ENCODE measurements at places on chromosomes 16 and 17. TPM values are rescaled to one million over a fixed set of nuclear protein-coding genes. Genes with fewer than 3 reads are reported as not detected.

The KRTAP4-1 gene
- total RNA-seq: not detected

The ACSM3 gene
- total RNA-seq: 1.3 TPM

The ZG16 gene
- total RNA-seq: not detected

The GPRC5C gene
- total RNA-seq: 14.6 TPM

The VPS25 gene
- total RNA-seq: 43.6 TPM

The ABCC12 gene
- total RNA-seq: not detected

The STX1B gene
- 2.1 TPM for total RNA-seq

GRCh38 chr17:64193561-64193960, 63.6 kb upstream of the ERN1 start:
- no peak overlapping the region for H3K27ac ChIP-seq
- DNase-seq: no peak
- H3K4me3 ChIP-seq: no peak overlapping the region
- H3K4me1 ChIP-seq: peaks cover 2% of the 10 kb centered on the region

GRCh38 chr16:17125671-17126070, 345.1 kb downstream of the XYLT1 start:
- no peak overlapping the region for H3K4me3 ChIP-seq
- DNase-seq: no peak
- no peak overlapping the region for H3K27ac ChIP-seq

DNA sequence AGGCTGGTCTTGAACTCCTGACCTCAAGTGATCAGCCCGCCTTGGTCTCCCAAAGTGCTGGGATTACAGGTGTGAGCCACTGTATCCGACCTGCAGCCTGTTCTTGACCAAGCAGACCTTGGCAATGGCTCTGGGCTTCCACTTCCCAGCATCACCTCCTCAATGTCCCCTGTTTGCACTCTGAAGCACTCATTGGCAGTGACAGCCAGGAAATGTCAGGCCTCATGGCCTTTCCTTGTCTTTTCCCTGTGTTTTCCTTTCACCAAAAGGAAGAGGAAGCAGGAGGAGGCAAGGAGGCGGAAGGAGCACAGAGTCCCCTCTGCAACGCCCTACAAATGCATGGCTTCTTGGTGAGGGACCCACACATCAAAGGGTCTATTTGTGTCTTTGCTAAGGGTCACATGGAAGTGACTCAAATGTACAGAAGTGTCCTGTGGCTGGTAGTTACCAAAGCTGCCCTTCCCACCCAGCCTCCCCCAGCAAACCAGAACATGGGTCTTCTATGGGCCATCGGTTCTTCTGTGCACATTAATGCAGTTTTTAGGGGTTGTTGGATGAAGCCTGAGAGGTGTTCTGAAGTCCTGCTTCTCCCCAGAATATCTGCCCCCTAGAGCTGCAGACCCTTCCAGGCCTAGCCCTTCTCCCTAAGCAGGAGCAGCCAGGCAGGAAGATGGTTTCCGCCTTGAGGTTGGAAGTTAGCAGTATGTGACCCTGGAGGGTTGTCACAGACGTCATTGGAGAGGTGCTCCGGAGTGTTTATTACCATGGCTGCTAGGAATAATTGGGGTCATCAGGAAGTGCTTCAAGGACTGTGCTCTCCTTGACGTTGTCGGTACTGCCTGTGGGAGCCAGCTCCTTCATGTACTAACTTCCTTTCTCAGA, 60.8 kb downstream of the WIPI1 start:
- no peaks in the 10 kb centered on the region for H3K27me3 ChIP-seq
- no peak overlapping the region for H3K4me3 ChIP-seq
- no peak for DNase-seq
- no peak overlapping the region for H3K27ac ChIP-seq
- peaks cover 6% of the 10 kb centered on the region for H3K4me1 ChIP-seq
- H3K36me3 ChIP-seq: no peaks in the 10 kb centered on the region

- H3K27ac ChIP-seq: peak overlapping the region; percentile 34
- H3K4me1 ChIP-seq: peaks cover 18% of the 10 kb centered on the region
- H3K4me3 ChIP-seq: no peak overlapping the region
- H3K36me3 ChIP-seq: no peaks in the 10 kb centered on the region
- DNase-seq: peak; percentile 76
These were observed 77.3 kb downstream of the MPRIP start for GRCh38 chr17:17119533-17119932.

DNA sequence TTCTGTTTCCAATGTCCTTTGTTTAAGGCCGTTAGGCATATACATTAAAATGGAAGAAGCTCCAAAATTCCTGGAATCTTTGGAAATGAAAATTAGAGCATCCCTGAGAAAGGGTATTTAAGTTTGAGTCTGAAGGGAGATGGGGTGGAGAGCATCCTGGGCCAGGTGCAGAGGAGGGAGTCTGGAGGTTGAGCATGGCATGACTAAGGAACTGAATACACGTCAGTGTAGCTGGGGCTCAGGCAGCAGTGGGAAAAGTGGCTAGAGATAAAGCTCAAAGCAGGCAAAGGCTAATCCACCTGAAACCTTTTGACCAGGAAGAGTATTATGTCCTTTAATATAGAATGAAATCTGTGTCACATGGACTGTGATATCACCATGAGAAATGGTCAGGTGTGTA, 669.0 kb upstream of the RBFOX1 start:
- no peaks in the 10 kb centered on the region for H3K27me3 ChIP-seq
- H3K4me3 ChIP-seq: no peak overlapping the region
- H3K36me3 ChIP-seq: no peaks in the 10 kb centered on the region
- no peak overlapping the region for H3K27ac ChIP-seq

- no peak overlapping the region for H3K4me3 ChIP-seq
- no peaks in the 10 kb centered on the region for H3K36me3 ChIP-seq
- DNase-seq: no peak
- no peaks in the 10 kb centered on the region for H3K4me1 ChIP-seq
- H3K27ac ChIP-seq: no peak overlapping the region
These were observed 352.1 kb upstream of the TBX2 start for GRCh38 chr17:61047515-61047914.

GRCh38 chr16:57305159-57305811, 20.8 kb upstream of the PLLP start:
- H3K36me3 ChIP-seq: no peaks in the 10 kb centered on the region
- no peak for DNase-seq
- H3K4me3 ChIP-seq: no peak overlapping the region
- H3K4me1 ChIP-seq: no peaks in the 10 kb centered on the region

DNA sequence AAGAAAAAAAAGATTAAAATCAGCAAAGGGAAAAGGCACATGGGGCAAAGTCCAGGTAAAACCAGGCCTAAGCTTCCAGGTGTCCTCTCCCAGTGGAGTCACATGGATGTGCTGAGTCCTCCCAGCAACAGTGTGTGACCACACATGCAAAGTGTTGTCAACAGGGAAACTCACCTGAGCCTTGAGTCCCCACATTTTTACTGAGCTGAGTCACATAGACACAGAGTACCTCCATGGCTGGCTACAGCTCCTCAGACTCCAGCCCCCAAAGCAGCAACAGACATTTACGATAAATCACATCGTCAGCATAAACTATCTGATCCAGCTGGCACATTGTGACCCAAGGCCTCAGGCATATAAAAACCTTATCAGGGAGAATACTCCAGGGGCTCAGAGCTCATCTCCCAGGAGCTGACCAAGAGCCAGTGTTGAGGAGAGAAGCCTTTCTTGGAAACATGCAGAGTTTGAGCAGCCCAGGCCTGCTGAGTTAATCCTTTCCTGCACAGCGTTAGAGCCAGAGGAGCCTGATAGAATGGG, 20.5 kb downstream of the ERCC4 start:
- H3K4me1 ChIP-seq: peaks cover 5% of the 10 kb centered on the region
- H3K27ac ChIP-seq: no peak overlapping the region
- no peak overlapping the region for H3K4me3 ChIP-seq
- H3K27me3 ChIP-seq: no peaks in the 10 kb centered on the region
- H3K36me3 ChIP-seq: peaks cover 2% of the 10 kb centered on the region
- DNase-seq: no peak

DNA sequence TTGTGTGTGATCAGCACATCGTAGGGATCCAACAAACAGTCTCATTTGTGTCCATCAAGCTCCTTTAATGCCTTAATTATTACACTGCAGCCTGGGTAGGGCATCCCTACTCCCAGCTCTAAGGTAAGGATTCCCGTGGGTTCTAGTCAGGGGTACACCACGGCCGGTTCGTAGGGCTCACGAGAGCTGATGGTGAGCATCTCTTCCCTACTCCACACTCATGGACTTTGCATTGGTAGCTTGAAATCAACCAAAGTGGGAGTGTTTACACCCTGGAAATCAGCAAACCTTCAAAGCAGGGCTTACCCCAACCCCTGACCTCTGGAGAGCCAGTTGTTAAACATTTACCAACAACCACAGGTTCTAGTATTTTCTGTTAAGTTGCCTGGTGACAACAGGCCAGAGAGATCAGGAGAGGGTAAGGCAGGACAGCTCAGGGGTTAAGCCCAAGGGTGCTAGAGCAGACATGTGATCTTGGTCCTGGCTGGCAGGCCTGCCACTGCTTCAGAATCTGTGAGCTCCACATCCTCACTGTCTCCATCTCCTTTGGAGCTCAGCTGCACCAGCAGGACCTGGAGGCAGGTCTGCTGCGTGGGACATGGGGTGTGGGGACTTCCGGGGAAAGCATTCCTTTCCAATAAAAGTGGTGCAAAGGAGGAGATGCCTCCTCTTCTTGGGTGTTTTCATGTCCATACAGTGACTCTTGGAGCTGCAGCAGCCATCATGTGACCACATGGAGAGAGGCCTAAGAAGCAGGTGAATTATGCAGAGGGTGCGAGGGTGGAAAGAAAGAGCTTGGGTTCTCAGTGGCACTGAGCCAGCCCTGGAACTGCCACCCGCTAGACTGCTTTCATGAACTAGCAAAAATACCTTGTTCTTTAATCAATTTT, 36.1 kb upstream of the ZCCHC14 start:
- H3K4me3 ChIP-seq: no peak overlapping the region
- no peak for DNase-seq
- H3K4me1 ChIP-seq: no peaks in the 10 kb centered on the region
- H3K36me3 ChIP-seq: no peaks in the 10 kb centered on the region
- peaks cover 7% of the 10 kb centered on the region for H3K27me3 ChIP-seq
- H3K27ac ChIP-seq: no peak overlapping the region

DNA sequence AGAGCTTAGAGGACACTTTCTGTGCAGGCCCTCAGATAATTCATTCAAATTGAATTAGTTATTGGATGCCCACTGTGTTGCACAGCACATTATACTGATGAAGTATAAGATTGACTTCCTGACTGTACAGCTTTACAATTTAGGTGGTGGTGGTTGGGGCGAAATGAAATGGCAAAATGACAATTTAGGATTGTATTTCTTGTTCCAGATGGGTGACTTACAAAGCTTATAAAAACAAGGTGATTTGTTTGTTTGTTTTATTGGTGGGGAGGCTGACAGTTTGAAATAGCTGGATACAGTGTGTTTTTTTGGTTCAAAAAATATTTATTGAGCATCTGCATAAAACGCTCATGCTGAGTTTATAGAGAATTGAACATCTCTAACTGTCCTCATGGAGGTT, 1.6 kb downstream of the MAP2K4 start:
- peaks cover 6% of the 10 kb centered on the region for H3K4me1 ChIP-seq
- no peak for DNase-seq
- no peak overlapping the region for H3K27ac ChIP-seq
- no peaks in the 10 kb centered on the region for H3K27me3 ChIP-seq
- no peaks in the 10 kb centered on the region for H3K36me3 ChIP-seq

- H3K27me3 ChIP-seq: no peaks in the 10 kb centered on the region
- H3K4me3 ChIP-seq: no peak overlapping the region
- H3K36me3 ChIP-seq: no peaks in the 10 kb centered on the region
These were observed 132.7 kb downstream of the FTO start for GRCh38 chr16:53836680-53837079.

GRCh38 chr17:68576137-68576536, 25.0 kb downstream of the FAM20A start:
- no peak for DNase-seq
- H3K4me1 ChIP-seq: peaks cover 3% of the 10 kb centered on the region
- peak overlapping the region; percentile 14 for H3K27ac ChIP-seq
- no peaks in the 10 kb centered on the region for H3K36me3 ChIP-seq

GRCh38 chr16:78619811-78620210, 520.4 kb downstream of the WWOX start:
- no peak for DNase-seq
- H3K27me3 ChIP-seq: no peaks in the 10 kb centered on the region
- H3K4me3 ChIP-seq: no peak overlapping the region
- H3K27ac ChIP-seq: no peak overlapping the region
- no peaks in the 10 kb centered on the region for H3K36me3 ChIP-seq

DNA sequence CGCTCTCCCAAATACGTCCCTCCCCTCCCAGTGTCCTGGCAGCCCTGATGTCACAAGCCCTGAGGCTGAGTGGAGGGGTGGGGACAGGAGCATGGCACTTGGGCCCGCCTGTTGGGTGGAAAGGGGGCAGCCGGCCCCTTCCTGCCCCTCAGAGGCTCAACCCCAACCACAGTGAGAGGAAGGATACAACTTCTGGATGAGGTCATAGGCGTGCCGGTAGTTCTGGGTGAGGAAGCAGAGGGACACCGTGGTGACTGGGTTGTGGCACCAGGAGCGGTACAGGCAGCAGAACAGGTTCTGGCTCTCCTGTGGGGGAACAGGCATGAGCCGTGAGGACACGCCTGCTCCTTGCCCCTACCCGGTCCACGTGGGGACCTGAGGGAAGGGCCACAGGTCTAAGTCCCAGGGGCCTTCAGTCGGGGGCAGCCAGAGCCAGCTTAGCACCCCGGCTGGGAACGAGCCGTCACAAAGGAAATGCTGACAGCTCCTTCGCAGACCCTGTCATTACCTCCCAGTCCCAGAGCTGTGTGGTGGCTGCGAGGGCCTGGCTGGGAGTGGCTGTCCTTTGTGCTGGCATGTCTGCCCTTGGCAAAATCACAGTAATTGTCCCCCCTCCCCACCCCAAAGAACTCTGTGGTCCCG, 11.2 kb upstream of the MTSS2 start:
- no peaks in the 10 kb centered on the region for H3K27me3 ChIP-seq
- no peak overlapping the region for H3K4me3 ChIP-seq
- H3K36me3 ChIP-seq: no peaks in the 10 kb centered on the region
- peaks cover 45% of the 10 kb centered on the region for H3K4me1 ChIP-seq

GRCh38 chr17:17779015-17779611, 57.7 kb downstream of the SREBF1 start:
- no peaks in the 10 kb centered on the region for H3K27me3 ChIP-seq
- no peaks in the 10 kb centered on the region for H3K36me3 ChIP-seq
- H3K4me3 ChIP-seq: no peak overlapping the region
- no peak overlapping the region for H3K27ac ChIP-seq
- no peak for DNase-seq
